ENCODE measurements at places on chromosomes 12 and 14.

DNA sequence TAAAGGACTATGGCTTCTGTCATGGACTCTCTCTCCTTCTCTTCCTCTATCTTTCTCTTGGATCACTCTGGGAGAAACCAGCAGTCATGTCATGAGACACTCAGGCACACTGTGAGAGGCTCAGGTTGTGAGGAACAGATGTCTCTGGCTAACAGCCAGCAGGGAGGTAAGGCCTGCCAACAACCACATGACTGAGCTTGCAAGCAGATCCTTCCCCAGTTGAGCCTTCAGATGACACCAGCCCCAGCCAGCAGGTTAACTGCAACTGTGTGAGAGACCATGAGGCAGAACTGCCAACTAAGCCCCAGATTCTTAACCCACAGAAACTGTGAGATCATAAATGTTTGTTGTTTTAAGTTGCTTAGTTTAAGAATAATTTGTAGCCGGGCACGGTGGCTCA, 90.6 kb downstream of the VCPKMT start:
- DNase-seq, result peak; percentile 34

- no peak for DNase-seq
Observed at GRCh38 chr12:132218915-132219314, 74.7 kb downstream of the NOC4L start.

- no peak for DNase-seq
Observed at GRCh38 chr12:6951551-6952120, 480 bp downstream of the PTPN6 start.

- peak; percentile 74 for DNase-seq
Observed at GRCh38 chr12:79934281-79935020, 446 bp downstream of the PPP1R12A start.

- no peak for DNase-seq
Observed at GRCh38 chr12:102776041-102776440, 141.0 kb downstream of the PAH start.

GRCh38 chr12:47311568-47311967, 231.8 kb upstream of the AMIGO2 start:
- DNase-seq, result no peak

- DNase-seq, result no peak
Observed at GRCh38 chr12:32285489-32285888, 113.9 kb upstream of the FGD4 start.

DNA sequence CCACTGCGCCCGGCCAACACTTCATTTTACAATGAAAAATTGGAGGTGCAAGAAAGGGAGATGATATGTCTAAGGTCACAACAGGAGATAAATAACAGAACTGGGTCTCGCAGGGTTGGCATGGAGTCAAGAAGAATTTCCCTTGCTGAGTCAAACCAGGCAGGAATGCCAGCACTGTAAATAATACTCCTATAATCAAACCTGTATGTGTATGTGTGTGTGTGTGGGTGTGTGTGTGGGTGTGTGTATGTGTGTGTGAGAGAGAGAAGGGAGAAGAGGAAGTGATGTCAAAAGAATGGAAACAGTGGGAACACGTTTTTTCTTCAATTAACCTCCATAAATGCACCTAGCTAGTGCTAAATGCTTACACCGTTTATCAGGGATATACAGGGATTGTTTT, 70.4 kb downstream of the TMEM116 start:
- peak; percentile 72 for DNase-seq

DNA sequence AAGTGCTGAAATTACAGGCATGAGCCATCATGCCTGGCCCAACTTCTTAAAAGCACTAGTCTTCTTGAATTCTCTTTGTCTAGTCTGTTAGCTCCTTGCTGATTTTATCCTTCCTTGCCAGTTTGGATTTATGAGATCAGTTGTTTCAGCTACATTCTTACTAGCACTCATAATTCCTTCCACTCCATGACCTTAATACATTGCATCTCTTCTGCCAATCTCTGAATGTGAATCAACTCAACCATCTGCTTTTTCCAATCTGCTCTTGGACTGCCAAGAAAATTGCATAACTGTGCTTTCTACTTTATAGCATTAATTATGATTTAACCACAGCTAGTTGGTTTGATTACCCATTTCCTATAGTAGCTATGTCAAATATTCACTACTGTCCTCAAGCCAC, 14.9 kb upstream of the HEATR5A start:
- DNase-seq, result no peak

Measured in MG63 (cell line).